ENCODE measurements at places on chromosomes 3 and 15.

DNA sequence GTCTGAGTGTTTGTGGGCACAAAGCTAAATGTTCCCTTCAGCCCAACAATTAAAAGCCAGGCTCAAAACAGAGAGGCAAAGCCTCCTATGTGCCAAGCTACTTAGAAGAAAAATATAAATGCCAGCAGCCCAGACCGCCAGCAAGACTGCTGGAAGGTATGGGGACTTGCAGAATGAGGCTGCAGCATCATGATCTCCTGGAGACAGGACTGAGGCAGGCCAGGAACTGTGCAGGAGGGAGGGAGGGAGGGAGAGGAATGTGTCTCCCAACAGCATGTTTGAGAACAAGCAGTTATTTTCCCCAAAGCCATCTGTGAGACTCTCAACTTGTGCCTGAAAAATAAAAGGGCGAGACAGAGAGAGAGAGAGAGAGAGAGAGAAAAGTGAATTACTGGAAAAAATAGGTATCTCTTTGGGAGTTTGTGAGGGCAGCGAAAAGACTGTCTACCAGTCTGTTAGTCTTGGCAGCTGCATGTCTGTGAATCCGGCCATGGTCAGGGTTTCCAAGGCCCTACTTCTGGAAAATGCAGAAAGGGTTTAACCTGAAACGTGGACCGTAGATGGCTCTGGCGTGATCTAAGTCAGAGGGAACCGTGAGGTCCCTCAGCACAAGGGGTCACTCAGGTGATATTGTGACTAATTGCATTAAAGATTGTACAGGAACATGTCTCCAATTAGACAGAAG lies 139.7 kb upstream of the COL8A1 start:
- DNase-seq, result no peak

DNA sequence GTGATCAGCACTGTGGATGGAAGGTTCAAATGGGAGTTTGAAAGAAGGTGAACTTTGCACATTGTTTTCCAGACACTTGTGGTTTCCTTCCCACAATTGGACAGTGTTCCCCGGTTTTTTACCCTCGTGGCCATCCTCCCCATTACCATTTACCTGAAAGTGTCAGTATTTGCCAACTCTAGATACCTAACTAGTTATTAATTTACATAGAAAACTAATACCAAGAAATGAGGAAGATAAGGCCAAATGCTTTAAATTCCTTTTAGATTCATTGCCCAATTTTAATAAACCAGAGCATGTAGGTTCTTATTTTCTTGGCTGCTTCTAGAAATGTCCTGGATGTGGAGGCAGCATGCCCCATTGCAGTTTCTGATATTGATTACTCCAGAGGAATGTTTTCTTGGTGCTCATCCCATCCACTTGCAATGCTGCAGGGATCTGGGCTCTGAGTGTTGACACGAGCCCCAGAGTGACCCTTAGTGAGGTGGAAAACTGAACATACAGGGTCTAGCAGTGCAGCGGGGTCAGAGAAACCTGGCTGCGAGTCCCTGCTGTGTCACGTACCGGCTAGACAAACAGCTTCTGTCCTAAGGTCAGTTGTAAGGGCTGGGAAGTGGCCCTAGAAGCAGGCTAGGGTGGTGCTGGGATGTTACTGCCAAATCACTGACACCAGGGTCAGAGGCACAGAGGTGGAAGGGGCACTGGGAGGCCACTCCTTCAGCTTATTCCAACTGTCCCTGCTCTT lies 23.5 kb downstream of the LSM3 start:
- DNase-seq, result no peak

- no peak for DNase-seq
Measured at GRCh38 chr15:55031727-55032126, 165.0 kb downstream of the RSL24D1 start.

DNA sequence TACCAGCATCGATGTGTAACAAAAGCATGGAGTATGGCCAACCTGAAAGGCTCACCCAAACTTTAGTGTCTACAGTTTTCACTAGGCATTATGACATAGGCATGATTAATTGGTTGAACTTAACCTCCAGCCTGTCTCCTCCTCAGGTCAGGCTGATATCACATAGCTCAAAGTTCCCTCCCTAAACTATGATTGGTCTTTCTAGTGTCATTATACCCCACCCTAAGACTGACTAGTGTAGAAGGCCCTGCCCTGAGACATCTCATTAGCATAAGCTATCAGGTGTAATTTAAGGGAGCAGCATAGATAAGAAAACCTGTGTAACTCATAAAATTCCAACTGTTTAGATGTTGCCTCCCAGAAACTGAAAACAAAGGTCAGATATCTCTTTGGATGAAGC lies 195.2 kb downstream of the ALCAM start:
- no peak for DNase-seq

GRCh38 chr3:143443851-143444331 lies 324.3 kb downstream of the CHST2 start:
- DNase-seq, result no peak

DNA sequence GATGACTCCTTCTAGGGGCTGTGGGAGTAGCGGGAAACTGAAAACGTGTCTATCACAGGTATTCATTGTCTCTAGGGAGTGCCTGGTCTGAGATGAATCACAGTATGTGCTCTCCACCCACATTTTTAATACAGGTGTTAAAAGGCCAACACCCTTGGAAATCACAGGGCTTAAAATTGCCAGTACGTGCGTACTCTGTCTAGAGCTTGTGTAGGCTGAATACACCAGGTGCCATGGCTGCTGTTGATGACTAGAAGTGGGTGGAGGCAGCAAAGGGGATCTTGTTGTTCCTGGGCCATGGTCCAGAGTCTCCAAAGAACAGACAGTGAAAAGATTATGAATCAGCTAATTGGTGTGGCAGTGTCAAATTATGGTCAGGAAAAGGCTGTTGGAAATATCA lies 35.1 kb upstream of the P3H2 start:
- DNase-seq, result no peak

- peak; percentile 9 for DNase-seq
Measured at GRCh38 chr3:14461748-14462324, 59.4 kb downstream of the SLC6A6 start.

GRCh38 chr3:46006238-46007032 lies 10.8 kb upstream of the FYCO1 start:
- no peak for DNase-seq

DNA sequence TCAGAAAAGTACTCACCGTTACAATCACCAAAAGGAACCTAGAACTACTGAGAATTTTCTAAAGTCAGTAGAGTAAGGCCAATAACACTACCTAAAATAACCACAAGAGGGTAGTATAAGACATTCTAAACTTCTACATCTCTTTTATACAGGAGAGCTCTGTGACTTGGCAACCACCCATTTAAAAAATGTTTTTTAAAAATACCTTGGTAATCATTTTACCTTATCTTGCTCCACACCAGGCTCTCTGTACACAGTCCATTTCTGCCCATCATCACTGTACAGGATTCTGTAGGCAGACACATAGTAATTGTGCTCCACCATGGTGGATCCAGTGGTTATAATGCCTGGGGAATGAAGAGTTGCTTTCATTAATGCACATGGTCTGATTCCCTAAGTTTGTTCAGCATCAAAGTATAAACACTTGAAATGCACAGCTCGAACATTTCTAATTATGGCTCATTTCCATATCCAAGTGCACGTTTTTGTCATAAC lies 54.5 kb downstream of the ST3GAL6 start:
- DNase-seq, result peak; percentile 26

- no peak for DNase-seq
Measured at GRCh38 chr3:126616931-126617330, 38.0 kb downstream of the TXNRD3 start.

DNA sequence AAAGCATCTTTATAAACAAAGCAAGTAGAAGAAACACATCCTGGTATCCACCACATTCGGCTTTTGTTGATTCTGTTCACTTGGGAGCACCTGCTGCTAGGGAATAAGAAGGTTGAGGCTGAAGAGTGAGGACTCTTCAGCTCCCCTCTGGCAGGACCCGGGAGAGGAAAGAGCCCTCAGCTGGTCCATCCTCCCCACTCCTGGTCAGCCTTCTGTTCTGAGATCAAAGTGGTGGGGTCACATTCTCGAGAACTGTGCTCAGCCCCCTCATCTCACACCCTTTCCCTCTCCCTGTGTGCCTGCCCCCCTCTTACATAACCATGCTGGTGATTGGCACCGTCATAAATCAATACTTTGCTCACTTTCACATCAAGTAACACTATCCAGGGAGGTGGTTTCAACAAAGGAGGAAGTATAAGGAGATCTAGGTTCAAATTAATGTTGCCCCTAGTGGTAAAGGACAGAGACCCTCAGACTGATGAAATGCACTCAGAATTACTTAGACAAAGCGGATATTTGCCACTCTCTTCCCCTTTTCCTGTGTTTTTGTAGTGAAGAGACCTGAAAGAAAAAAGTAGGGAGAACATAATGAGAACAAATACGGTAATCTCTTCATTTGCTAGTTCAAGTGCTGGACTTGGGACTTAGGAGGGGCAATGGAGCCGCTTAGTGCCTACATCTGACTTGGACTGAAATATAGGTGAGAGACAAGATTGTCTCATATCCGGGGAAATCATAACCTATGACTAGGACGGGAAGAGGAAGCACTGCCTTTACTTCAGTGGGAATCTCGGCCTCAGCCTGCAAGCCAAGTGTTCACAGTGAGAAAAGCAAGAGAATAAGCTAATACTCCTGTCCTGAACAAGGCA lies at the start of gene NR1I2:
TSS of gene NR1I2 (plus strand) at position 772 of the 869 bp plus-strand sequence.
- no peak for DNase-seq

DNA sequence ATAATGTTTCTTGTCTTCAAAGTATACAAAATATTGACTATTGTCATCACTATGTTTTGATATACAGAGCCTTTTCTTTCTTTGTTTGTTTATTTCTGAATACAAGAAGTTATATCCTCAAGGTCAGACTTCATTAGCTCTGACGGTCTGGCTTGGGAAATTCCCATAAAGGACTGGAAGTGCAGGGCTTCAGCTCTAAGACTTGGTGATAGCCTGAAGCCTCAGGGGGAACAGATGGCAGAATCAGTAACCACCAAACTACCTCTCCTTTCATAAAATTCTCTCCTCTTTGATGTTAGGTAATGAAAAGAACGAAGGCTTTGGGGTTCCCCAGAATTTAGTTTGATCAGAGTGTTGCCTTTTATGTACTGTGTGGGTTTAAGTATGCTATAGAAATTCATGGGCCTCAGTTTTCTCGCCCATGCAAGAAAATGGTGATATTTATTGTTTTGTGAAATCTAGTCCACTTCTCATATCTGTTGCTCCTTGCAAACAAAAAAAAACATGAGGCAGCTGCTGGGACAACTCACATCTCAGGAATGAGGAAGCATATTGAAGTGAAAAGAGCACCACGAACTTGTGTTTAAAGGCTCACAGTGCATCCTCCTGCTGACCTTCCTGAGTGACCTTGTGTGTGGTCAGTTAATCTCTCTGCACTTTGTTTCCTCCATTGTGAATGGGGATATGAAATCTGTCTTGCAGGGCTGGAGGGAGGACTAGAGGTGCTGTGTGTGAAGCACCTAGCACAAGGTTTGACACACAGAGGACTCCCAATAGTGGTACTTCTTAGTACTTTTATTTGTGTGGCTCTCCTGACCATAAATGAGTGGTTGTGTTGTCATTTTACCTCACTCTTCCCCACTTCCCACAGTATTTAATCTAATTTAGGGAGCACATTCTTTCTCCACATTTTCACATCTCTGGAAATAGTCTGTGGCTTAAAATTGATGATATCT lies 569.8 kb upstream of the IL12A start:
- DNase-seq, result no peak

- DNase-seq, result no peak
Measured at GRCh38 chr3:117356091-117356705, 646.6 kb downstream of the TUSC7 start.

DNA sequence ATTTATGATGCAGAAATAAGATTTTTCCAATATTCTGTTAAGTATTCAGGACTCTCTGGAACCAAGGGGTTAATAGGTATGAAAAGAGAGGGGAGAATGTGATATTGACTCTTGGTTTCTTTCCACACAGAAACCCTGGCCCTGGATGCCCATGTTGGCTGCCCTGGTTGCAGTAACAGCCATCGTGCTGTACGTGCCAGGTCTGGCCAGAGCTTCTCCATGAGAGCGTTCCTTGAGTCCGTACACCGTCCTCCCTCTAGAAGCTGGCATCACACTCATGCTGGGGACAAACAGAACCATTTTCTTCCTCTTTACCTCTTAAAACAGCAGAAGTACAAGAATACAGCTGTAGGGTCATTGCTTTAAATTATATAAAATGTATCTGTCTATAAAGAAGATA lies 81.1 kb upstream of the FLNB start:
- DNase-seq, result no peak

DNA sequence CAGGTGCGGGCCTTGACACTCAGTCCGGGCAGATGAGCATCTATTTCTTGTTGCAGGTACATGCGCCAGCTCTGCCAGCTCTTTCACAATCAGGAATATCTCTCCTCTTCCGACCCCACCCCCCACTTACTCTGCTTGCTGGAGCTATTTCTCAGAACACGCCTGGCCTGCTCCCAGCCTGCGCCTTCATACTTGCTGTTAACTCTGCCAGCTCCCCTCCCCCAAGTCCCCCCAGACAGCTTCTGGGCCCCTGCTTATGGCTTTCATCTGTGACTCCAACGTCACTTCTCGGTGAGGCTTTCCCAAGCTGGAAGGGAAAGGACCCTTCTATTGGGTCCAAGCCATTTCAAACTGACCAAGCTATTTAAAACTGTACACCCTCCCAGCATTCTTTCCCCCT lies 15.2 kb downstream of the MAGEF1 start:
- DNase-seq, result no peak

- DNase-seq, result no peak
Measured at GRCh38 chr3:102230057-102230456, 204.8 kb upstream of the ZPLD1 start.

GRCh38 chr15:39553947-39554693 lies 26.8 kb upstream of the THBS1 start:
- peak; percentile 32 for DNase-seq

- peak; percentile 17 for DNase-seq
Measured at GRCh38 chr3:41148478-41148877, 50.8 kb upstream of the CTNNB1 start.

- DNase-seq, result no peak
Measured at GRCh38 chr3:118304557-118304956, 730.1 kb downstream of the IGSF11 start.

GRCh38 chr15:90597577-90597976 lies 67.9 kb downstream of the CRTC3 start:
- no peak for DNase-seq

DNA sequence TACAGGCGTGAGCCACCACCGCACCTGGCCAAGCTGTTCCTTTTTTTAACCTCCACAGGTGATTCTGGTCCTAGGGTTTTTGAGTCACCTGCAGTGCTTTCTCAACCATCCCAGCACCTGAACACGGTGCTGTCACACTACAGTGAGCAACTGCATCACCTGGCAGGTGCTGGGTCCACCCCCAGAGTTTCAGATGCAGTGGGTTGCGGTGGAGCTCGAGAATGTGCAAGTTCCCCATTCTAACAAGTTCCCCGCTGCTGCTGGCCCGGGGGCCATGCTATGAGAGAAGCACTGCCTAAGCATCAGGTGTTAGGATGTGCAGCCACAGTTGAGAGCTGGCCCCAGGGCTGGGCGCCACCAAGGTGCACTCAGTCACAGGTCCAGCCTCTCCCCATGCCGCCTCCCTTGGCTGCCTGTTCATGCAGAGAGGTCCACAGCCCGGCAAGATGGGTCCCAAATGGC lies 18.0 kb downstream of the ISG20 start:
- no peak for DNase-seq

- no peak for DNase-seq
Measured at GRCh38 chr15:61480863-61481262, 251.8 kb upstream of the RORA start.
